ENCODE measurements at places on chromosomes 5 and 9.
A peak's percentile ranks its signal among the peaks of the same experiment; 100 is the strongest.

DNA sequence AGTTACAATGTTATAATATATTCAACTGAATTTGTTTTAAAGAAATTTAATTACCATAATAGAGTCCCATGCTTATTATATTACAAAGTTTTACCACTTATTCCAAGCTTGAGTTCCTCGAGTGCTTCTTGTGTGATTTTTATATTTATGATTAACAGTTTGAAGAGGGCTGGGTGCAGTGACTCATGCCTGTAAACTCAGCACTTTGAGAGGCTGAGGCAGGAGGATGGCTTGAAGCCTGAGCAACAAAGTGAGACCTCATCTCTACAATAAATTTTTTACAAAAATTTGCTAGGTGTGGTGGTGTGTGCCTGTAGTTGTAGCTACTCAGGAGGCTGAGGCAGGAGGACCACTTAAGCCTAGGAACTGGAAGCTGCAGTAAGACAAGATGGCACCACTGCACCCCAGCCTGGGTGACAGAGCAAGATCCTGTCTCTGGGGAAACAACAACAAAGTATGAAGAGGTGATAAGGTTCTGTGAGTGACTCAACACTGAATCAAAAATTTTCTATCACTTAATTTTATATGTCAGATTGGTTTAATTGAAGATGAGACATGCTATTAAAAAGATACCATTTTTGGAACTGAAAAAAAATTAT, 9.2 kb downstream of the POC5 start:
- no peak for DNase-seq

- DNase-seq = no peak
Observed at GRCh38 chr5:40683305-40683704, 3.6 kb downstream of the PTGER4 start.

DNA sequence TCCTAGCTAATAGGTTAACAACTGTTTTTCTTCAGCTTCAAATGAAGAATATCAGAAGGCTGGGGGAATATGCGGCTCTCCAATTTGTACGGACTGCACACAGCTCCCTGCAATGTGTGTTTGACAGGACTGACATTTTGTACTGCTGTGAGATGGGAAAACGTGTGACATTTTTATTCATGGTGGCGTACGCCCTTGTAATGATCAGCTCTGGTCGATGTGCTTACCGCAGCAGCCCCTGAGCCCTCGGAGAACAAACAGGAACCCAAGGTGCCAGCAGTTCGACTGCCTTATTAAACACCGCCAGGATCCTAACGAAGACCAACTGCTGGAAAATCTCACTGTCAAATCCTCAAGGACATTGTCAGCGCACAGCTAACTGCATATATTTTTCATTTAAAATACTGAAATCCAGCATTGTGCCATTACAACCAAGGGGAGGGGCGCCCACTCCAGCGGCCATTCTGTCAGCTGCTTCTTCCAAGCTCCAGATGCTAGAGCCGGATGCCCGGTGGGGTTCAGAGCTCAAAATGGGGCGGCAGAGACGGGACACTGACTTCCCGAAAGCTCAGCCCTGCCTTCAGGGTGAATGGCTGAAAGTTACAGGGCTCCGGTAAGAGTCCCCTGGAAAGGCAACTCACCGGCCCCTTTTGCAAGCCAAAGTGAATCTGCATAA, 66.8 kb downstream of the CRB2 start:
- no peak for DNase-seq

DNA sequence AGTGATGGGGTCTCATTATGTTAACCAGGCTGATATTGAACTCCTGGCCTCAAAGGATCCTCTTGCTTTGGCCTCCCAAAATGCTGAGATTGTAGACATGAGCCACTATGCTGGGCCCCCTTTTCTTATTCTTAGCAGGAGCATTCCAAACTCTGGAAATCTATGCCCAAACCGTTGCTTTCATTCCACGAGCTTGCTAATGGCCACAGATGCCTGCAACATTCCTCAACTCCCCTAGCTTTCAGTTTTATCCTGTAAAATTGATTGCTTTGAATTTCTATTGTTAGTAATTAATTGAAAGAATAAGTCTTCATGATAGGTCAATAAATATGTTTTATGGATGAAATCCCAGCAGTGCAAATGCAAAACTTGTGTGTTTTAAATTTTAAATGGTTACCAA, 564.8 kb upstream of the WWC1 start:
- DNase-seq = no peak

DNA sequence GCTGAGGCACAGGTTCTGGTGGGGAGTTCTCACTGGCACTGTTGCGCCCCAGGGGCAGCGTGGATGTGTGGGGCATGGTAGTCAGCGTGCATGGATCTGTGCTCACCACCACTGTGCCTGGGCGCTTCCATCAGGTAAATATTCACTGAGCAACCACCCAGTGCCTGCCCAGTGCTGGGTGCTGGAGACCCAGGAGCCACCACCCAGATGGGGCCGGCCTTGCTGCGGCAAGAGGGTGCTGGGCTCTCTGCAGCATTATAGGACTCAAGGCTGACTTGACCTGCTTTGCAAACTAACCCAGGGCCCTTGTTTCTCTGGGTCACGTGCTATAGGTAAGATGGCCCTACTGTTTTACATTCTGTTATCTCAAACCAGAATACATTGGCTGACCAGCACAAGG, 60.5 kb downstream of the DAP start:
- no peak for DNase-seq

GRCh38 chr5:82924226-82925060, 152.8 kb downstream of the TMEM167A start:
- DNase-seq = no peak

DNA sequence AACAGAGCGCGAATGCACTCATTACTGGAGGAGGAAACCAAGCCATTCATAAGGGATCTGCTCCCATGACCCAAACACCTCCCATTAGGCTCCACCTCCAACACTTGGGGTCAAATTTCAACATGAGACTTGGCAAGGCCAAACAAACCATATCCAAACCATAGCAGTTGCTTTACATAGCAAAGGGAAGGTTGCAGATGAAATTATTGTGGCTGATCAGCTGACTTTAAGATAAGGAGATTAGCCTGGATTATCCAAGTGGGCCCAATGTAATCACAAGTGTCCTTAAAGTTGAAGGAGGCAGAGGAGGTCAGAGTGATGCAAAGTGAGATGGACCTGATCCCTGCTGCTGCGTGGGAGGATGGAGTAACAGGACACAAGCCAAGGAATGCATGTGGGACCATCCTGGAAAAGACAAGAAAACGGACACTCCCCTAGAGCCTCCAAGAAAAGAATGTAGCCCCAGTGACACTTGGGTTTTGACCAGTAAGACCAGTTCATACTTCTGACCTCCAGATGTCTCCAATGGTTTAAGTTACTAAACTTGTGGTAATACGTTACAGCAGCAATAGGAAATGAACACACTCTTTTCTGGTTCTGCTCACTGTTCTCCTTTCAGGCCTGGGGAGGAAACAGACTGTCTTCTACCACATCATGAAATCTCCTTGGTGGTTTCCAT, 167.3 kb downstream of the GNAQ start:
- peak; percentile 46 for DNase-seq

DNA sequence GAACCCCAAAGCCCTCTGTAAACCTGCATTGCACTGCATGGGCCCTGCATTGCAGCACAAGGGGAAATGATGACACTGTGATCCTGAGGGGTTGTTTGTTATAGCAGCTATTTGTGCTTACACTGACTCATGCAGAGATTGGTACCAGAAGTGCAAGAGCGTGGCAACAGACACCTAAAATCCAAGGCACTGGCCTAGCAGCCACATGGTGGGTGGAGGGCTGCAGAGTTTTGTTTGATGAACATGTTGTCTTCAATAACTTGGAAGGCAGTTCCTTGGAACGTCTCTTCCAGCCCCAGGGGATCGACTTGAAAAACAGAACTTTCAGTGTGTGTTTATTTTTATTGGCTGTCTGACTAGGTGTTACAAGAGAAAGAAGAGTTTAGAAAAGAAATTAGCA, 14.5 kb downstream of the FCN2 start:
- DNase-seq = no peak

- no peak for DNase-seq
Observed at GRCh38 chr9:16727452-16728136, 142.9 kb downstream of the BNC2 start.

DNA sequence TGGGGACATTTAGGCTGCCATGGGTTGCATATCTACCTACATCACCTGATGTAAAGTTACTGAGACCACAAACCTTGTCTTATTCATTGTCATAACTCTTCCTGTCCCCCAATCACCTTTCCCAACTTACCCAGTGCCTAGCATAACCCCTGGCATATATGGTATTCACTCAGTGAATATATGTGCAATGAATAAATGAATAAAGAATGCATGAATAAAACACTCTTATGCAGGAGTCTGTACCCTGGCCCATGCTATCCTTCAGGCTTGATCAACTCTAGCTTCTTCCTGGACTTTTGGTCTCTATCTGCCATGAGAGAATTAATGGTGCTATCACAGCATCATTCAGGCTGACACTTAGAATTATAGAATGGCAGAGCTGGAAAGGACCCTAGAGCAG, 285.2 kb downstream of the SMARCA2 start:
- no peak for DNase-seq

GRCh38 chr5:139065306-139065705, 132.9 kb downstream of the SIL1 start:
- no peak for DNase-seq

All from NCI-H2029 treated with DMSO at 0.1 percent for 48 hours (cell line).